Testis (tissue), 5 donors: ENCODE measurements at places on chromosomes 2 and 18. TPM values are rescaled to one million over a fixed set of nuclear protein-coding genes. Genes with fewer than 3 reads are reported as not detected.

GRCh38 chr2:32009516-32010256 lies 1.1 kb downstream of the MEMO1 start:
- peak; percentile 25 for DNase-seq

GRCh38 chr2:205438241-205438640 lies 244.1 kb upstream of the NRP2 start:
- no peak for DNase-seq

Gene VAMP8
- total RNA-seq = 13.9 TPM

Gene MROH2A
- total RNA-seq = 10.7 TPM

DNA sequence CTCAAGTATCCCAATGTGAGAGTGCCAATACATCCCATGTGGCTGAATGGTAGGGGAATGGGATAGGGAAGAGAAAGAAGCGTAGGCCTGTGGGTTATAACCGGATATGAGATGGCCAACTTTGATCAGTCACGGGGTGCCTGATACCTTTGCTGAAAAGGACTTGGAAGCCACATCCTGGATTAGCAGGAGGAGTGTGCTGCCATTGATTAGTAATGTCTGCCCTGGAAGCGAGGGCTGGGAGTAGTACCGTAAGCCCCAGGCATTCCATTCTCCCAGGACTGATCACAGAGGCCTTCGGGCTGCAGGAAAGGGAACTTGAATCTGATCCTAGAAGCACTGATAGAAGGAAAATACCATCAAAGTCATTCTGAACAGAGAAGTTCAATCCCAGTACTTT lies 218.5 kb downstream of the TFCP2L1 start:
- DNase-seq = no peak

DNA sequence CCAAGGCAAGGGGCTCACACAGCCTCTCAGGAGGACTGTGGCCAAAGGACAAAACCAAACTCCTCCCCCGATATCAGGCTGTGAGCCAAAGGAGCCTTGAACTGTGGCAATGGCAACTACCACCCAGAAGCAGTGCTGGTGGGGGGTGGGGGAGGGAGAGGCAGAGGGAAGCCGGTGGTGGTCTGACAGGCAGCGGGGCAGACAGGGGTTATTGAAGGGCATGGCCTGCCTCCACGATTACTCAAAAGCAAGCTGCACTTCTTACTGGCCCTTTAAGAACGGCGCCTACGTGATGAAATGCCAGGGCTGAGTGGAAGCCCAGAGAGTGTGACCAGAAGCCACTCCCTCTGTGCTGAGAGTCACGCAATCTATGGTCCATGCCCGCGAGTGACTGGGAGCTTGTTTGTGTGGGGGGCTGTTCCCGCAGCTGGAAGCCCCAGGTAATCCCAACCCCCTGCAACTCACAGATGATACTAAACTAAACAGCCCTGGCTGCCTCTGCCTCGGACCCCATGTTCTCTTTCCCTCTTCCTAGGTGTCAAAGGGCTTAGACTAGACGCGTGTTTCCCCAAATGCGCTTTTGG lies 128.2 kb upstream of the CXCR4 start:
- peak; percentile 74 for DNase-seq

DNA sequence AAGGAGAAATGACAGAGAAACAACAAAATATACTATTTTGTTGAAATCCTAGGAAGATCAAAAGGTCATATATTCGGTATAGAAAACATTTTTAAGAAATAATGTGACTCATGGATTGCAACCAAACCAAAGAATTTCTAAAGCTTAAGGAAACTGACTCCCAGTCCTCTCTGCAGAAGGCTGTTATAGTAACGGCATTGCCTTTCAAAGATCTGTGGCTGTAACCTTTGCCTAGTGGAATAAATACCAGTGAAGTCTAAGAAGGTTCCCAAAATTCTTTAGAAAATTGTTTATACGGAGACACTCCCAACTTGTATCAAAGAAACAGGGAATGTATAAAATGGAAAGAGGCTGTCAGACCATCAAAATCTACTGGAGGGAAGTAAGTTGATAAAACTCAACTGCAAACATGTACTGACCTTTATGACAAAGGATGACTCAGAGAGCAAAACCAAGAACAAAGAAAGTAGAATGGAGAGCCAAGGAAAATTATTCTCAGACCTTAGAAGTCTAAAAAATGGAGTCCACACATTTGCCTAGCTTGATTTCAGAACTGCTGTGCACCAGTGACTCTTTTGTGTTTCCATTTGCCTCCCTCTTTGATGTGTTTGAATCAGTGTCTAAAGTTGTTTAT lies 48.6 kb upstream of the FSIP2 start:
- no peak for DNase-seq

Gene SPATA3
- total RNA-seq = 127 TPM

Gene KIF1A
- total RNA-seq = 42.1 TPM

Gene PROKR1
- 0.24 TPM for total RNA-seq

Gene GNAL
- 12.8 TPM for total RNA-seq

- DNase-seq = no peak
These were observed 13.1 kb upstream of the GPR17 start for GRCh38 chr2:127632592-127633489.

DNA sequence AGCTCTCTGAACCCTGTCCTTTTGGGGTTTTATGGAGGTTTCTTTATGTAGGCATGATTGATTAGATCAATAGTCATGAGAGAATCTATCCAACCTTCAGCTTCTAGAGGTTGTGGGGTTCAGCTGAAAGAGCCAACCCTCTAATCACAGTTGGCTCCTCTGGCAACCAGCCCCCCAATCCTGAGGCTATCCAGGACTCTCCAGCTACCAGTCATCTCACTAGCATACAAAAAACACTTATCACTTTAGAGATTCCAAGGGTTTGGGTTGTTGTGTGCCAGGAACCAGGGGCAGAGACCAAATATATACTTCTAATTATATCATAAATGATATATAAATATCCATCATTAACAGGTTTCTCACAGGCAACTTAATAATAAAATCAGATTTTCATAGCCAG lies 11.7 kb downstream of the WDPCP start:
- DNase-seq = no peak

Gene LAMA1
- 141 TPM for total RNA-seq

Gene LYPD1
- total RNA-seq = 1.3 TPM

DNA sequence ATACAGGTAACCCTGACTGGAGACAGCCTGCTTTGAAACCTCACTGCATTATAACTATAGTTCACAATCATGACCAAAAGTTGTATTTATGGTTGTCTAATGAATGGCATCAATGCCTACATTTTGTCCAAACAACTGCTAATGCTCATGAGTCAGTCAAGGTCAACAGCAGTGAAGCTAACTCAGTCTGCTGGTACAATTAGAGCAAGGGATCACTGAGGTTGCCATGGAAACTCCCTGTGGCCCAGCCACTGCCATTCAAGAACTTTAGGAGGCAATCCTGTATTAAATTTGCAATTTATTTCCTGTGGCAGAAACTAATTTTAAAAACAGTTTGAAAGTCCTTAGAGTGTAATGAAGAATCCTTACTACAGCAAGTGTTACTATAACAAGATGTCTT lies 185.1 kb upstream of the SMAD7 start:
- no peak for DNase-seq

DNA sequence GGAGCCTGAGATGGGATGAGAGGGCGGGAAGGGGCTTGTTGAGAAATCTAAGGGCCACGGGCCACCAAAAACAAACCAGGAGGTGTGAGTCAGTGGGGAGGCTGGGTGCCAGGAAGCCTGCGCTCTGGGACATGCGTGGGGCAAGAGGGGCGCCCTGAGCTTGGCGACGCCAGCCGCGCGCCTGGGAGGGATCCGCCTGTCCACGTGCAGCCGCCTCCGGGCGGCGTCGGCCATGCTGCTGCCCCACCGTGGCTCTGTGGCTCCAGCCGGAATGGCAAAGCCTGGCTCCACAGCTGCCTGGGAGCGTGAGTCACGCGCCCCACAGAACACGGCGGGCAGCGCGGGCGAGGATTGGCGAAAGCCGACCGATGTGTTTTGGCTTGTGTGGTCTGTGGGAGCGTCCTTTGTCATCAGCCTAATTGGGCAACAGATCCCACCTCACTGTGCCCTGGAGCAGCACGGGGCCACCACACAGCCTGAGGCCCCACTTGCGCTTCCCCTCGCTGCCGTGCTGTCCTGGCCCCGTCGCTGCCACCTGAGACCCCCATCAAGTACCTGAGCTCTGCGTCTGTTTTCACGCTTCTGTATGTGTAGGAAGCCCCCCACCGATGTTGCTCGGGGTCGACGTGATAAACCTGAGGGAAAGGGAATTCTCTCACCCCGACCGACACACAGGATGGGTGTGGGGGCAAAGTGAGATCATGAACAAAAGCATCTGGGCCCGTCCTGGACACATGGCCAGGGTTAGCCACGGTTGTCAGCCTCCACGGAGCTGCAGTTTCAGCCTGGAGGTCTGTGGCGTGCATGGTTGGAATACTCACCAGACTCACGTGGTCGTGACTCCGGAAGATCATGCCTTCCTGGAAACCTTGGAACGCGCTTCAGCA lies 80.5 kb downstream of the NFATC1 start:
- DNase-seq = no peak

- DNase-seq = no peak
These were observed 179.4 kb upstream of the ZFP36L2 start for GRCh38 chr2:43405829-43406228.

DNA sequence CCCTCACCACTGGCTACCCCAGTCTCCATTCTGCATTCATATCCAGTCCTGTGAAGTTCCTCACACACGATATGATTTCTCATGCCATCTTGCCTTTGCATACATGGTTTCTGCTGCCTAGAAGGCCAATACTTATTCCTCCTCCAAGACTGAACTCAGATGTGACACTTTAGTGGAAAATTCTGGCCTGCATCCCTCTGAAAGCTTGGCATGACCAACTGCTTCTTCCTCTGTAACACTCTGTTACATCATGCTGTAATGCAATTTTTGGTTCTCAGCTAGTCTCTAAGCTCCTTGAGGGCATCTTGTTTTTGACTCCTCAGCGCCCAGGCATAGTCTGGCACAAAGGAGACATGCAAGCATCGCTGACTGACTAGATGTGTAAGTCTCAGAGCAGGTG lies 12.6 kb downstream of the FAM161A start:
- no peak for DNase-seq

Gene KCNS3
- total RNA-seq = 17.4 TPM

DNA sequence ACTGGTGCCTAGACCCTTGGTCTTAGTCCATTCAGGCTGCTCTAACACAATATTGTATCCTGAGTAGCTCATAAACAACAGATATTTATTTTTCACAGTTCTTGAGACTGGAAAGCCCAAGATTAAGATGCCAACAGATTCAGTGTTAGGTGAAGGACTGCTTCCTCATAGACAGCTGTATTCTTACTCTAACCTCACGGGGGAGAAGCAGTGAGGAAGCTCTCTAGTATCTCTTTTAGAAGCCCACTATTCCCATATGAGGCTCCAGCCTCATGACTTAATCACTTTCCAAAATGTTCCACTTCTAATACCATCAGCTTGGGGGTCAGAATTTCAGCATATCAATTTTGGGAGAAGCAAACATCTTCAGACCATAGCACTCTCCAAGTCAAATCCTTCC lies 833.4 kb downstream of the LRRTM4 start:
- DNase-seq = no peak

Gene VRK2
- 18.5 TPM for total RNA-seq
